ENCODE measurements at places on chromosomes 4 and X.

DNA sequence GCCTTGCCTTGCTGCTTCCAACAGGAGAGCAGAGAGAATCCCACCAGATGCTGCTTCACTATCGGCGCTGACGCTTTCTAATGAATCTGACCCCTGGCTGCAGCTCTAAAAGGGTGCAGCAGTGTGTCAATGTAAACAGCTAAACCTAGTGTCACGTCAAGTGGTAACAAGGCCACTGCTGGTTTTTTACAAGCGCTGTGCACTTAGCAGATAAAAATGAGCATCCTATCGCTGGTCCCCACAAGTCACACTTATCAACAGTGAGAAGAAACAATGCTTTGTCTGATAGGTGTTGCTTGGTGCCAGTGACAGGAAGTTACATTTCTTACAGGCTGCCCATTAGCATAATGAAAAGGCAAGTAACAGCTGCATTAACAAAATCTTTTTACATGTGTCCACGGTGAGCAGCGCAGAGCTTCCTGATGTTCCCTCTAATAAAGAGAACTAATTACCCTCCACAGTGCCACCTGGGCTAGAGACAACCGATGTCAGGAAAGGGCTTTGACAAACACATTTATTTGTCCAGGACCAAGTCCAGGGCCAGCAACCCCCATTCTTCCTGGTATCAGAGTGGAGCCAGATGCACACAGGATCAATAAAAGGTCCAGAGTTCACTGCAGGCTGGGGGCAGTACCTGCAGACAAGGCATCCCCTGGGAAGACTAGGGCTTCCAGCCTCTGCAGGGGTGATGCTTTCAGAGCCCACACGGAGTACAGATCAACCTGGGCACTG lies 176.0 kb downstream of the MGST2 start:
- DNase-seq: no peak

DNA sequence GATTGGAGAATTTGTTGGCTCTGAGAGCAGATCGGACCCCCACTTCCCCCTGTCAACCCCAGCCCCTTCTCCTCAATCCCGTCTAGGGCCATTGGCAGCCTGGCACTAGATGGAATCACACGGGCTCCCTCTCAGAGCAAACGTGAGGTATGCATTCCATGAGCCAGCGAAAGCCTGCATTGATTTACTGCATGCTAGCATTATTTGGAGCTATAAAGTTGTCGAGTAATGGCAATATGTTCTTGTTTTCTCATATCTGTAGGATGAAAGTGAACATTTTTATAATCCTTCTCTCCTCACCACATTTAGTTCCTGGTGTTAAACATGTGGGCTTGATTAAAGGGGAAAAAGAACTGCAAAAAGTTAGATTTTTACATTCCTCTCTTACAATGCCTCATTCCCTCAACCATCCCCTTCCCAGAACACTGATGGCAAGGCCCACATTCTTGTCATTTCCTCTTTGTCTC lies 159.2 kb downstream of the SPRY1 start:
- DNase-seq: no peak

GRCh38 chr4:108636246-108636645 lies 14.2 kb upstream of the OSTC start:
- no peak for DNase-seq

GRCh38 chr4:126533146-126533805 lies 1099.5 kb upstream of the INTU start:
- DNase-seq: no peak

DNA sequence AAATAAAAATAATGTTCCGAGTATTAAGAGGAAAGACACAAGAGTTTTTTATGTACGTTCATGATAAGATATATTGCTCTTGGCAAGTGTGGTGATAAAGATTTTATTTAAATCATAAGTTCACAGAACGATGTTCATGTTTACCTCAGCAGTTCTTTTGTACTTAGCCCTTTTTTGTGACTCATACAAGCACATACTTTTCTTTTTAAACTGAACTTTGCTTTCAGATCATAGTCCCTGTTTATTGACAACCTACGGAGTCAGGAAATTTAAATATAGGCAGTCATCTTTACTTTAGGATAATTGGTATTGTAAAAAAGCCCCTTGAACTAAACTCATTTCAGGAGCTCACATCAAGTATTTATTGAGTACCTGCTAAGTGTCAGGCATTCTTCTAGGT lies 1.3 kb upstream of the CTSO start:
- no peak for DNase-seq

GRCh38 chr4:109295081-109295480 lies 7.4 kb downstream of the COL25A1 start:
- DNase-seq: no peak

DNA sequence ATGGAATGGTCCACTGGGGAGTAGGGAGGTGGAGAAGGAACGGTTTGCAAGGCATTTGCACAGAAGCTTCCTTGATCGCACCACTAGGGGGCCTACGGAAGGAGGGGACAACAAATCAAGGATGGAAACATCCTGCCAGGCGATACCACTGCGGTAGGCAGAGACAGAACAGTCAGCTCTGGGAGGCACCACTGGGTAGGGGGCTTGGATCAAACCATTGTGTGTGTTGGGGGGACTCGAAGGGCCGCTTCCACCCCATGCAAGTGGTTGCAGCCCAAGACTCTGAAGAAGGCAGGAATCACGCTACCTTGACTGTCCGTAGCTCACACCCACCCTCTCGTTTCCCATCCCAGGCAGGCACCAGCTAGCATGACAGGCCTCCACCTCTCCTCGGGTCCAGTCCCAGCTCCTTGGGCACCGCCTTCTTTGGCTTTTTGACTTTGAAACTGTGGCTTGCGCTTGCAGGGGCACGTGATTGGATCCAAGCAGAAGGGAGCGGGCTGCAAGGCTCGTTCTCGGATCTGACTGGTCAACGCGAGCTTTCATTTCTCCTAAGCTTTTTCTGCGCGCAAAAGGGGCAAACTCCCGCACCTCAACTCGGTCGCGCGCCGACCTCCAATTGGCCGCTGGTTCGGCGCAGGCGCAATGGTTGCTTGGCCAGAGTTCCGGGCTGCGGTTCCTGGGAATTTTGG lies 28.4 kb downstream of the GAGE1 start:
- DNase-seq: peak; percentile 20

DNA sequence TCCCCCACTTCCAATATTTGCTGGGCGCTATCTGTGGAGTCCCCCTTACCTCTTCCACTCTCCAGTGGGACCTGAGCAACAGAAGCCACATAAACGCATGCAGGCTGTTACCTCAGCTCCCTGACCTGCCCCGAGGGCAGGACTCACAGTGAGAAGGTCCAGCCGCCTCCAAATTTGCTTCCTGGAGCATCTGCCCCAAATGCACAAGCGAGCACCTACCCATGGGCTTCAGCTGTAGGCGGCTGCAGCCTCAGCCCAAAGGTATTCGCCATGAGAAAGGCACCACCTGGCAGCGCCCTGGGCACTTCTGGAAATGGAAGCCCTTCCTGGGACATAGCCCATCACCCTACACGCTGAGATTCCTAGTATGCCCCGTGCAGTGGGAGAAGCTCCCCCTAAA lies 23.4 kb downstream of the SPACA5 start:
- no peak for DNase-seq

DNA sequence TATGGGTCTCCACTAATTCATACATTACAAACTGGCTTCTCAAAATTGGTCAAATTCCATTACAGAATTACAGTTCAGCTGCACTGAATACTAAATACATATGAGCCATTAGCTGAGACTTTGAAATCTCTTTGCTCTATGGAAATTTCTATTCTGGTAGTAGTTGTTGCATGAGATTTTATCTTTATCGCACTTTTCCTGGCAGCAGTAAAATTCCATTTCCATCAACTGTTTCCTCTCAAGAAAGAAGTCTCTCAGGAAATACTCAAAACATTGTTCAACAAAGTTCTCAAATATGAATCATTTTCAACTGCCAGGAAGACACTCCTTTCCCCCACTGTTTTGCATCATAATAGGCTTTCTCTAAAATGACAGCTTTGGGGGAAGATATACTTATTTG lies 51.3 kb downstream of the ATP11C start:
- peak; percentile 52 for DNase-seq

DNA sequence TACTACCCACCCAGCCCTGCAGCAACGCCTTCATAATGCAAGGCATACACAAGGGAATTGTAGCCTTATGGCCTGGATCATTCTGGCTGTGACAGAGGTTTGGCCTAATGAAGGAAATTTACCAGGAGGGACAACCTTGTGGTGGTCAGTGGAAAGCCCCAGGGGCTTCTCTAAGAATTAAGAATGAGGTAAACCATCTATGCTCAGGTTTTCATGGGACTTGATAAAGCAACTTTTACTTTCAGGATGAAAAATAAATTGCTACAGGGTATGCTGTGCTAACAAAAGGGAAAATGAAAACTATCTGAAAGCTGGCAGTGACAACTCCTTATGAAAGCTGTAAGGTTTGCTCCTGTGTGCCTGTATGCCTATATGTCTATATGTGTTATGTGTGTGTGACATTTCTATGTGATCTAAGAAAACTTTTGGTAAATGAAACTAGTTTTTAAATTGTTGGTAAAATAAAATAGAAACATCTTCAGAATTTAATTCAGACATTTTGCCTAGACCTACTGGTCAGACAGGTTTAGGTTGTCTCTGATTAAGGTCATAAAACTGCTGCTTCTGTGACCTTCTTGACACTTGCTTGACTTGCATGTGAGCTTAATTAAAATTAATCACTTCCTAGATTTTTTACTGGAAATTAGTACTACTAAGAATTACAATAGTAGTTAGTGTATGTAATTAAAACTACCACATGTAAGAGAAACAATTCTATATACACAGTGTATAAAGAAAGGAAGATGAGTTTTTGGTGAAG lies 19.9 kb upstream of the TXK start:
- DNase-seq: no peak

GRCh38 chr4:110926841-110927400 lies 304.0 kb upstream of the PITX2 start:
- DNase-seq: no peak

- DNase-seq: no peak
These were observed 20.1 kb downstream of the GPR143 start for GRCh38 chrX:9745417-9746115.

GRCh38 chrX:44931441-44931973 lies 58.5 kb downstream of the KDM6A start:
- DNase-seq: no peak

GRCh38 chr4:148449921-148450320 lies 7.7 kb upstream of the NR3C2 start:
- DNase-seq: no peak

DNA sequence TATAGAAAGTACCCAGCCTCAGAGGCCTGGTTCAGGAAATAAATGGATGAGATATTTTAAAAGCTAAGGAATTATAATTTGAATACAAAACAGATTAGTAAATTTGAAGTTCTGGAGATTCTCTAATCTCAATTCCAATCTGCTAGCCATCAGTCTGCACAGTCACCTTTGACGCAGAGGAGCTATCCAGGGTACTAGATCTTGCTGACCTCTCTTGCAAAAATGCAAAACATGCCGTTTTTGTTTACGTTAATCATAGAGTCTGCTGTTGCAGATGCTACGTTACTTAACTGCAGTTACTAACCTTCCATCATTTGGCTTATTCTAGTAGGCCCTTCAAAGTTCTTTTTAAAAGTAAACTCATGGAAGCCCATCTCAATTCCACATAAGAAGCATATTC lies 10.4 kb downstream of the CCSER1 start:
- DNase-seq: peak; percentile 44

- peak; percentile 61 for DNase-seq
These were observed 58.1 kb downstream of the NIPAL1 start for GRCh38 chr4:48074657-48075056.

DNA sequence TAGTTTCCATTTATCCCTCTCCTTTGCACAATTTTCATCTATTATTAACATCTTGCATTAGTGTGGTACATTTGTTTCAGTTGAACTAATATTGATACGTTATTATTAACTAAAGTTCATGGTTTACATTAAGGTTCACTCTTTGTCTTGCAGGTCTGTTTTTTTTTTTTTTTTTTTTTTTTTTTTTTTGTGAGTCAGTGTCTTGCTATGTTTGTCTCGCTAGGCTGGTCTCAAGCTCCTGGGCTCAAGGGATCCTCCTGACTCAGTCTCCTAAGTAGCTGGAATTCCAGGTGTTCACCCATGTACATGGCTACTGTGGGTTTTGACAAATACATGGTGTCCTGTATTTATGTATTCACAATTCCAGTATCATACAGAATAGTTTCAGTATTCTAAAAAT lies 6.8 kb downstream of the TBC1D19 start:
- DNase-seq: peak; percentile 59

- DNase-seq: no peak
These were observed 17.0 kb downstream of the SDAD1 start for GRCh38 chr4:75973766-75974165.

GRCh38 chr4:31351695-31352094 lies 631.5 kb downstream of the PCDH7 start:
- DNase-seq: no peak

DNA sequence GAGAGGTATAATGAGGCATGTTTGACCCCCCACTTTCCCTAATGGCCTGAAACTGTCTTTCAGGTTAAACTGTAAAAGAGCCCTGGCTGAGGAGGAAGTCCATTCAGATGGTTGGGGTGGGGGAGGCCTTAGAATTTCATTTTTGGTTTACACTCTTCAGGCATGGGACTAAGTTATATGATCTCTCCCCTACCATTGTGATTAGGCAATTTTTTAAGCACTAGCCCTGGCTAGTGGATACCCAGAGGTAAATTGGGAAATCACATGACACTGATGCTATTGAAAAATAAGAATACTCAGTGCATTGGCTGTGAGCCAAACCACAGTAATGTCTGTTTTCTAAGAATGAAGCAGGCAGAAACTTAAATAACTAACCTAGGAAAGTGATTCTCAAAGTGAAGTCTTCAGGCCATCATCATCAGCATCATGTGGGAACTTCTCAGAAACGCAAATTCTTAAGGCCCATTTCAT lies 149.7 kb downstream of the RRAGB start:
- DNase-seq: peak; percentile 35

DNA sequence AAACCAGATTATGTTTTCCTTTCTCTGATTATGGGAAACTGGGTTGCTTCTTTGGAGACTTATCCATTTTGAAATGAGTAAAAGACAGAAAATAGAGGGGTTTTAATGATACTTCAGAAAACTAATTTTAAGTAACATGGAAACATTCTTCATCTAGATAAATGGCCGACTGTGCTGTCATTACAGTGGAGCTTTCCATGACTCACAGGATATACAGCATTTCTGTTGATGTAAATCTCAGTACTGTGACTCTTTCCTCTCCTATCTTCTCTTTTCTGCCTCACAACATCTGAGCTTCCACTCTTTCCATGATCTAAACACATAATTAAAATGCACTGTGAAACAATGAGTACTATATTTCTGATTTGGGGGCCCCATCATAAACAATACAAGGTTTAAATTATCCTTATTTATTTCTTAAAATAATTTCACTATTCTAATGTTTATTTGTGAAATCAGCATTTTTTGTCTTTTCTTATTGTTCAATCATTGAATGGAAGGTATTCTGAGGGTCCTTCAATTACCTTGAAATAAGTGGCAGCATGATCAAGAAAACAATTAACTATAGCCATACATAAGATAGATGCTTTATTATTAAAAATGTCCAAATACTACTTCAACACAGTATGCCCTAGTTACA lies 19.3 kb downstream of the SEC24D start:
- DNase-seq: peak; percentile 2

All from PC-3 (cell line).